8988T (cell line): ENCODE measurements at places on chromosomes 2 and 18.

DNA sequence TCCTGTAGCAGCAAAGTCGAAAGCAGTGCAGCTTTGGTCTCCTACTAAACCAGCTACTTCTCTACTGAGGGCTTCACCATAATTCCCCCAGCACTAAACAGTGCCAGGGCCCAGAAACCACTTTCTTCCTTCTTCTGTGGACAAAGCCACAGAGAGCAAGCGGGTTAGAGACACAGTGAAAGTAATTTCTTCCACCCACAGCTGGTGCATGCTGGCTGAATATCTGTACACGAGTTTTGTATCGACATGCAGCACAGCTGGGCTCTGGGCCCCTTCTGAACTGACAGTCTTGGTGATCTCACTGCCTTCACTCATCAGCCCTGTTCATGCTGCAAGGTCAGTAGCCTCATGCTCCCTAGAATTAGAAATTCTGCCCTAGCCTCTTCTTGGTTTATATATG is 74.0 kb upstream of the SULT1C3 start:
- no peak for DNase-seq

- no peak for DNase-seq
Observed at GRCh38 chr2:128584296-128584890, 265.7 kb upstream of the HS6ST1 start.

DNA sequence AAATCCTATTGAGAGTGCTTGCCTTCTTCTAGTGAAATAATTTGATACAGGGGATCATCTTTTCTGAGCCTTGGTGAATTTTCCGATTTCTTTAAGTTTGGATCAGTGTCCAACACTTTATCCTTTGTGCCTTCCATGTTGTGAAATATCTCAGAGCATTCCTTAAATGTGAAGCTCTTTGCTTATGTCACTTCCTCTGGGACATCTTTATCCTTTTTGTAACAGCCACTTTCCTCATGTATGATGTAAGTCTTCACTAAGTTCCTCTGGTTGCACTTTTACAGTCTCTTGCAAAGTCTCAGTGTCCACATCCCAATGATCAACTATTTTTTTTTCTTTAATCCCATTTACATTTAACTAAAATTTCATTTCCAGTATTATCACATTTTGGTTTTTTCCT is 254.2 kb downstream of the EN1 start:
- no peak for DNase-seq

DNA sequence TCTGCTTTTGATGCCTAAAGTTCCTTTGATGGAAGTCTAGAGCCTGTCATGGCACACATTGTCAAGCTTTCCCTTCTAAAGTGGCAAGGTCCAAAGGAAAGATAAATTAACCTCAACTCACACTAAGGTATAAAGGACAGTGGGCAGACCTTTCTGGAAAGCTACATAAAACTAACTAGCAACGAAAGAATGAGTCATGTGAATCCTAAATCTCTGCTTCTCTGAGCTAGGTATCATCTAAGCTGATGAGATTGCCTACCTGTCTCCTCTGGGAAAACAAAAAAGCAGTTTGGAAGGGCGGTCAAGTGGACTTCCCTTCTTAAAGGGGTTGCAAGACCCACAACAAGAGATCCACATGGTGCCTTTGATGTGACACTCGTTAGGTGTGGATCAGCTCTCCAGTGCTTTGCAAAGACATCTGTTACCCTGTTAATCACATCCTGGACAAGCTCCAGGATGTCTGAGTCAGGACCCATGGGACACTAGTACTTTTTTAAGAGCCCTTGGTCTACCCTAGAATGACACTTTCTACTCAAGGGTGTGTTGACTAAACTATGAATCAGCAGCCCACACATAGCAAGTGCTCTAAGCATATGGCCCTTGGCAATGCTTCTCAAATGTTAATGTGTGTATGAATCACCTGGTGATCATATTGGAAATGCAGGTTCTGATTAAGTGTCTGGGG is 173.5 kb downstream of the ALK start:
- DNase-seq, result no peak

DNA sequence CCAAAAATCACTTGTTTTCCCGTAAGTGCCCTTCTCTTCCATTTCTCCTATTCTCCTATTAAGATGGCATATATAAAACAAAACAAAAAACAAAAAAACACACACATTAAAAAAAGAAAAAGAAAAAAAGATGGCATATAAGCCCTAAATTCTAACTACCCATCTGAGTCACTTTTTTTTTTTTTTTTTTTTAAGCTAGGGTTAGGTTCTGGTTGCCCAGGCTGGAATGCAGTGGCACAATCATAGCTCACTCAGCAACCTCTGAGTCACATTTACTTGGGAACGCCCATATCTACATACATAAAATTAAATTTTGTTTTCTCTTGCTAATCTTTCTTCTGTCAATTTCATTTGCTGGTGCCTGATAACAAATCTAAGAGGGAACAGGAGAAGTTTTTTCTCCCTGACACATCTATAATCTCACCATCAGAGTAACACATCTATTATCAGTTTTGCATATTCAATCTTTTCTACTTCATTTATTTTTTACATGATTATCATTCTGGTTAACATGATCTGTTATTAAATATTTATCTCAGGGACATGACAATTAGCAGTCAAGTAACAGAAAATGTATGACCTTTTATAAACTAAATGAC is 52.1 kb downstream of the EEF1B2 start:
- DNase-seq, result no peak

GRCh38 chr2:231928481-231928880 is 2.3 kb upstream of the NPPC start:
- DNase-seq, result no peak

DNA sequence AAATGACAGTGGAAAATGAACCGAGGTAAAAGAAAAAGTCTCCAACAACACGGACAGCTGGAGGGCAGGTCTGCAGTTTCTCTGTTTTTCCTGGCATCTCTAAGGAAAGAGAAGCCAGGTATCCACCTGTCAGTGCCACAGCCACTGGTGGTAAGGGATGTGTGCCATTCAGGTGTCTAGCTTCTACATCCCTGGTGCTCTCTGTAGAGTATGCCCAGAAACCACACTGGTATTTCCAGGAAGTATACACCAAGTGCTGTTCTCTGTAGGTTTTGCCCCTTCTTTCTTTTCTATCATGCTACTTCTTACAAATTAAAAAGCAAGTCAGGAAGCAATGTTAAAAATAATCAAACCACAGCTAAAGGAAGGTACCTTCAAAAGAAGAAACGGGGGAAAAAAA is 7.6 kb upstream of the AGFG1 start:
- DNase-seq, result no peak

GRCh38 chr2:174716785-174717184 is 47.5 kb downstream of the CHRNA1 start:
- DNase-seq, result no peak

GRCh38 chr18:73684647-73685046 is 463.0 kb downstream of the FBXO15 start:
- no peak for DNase-seq
